ENCODE measurements at places on chromosomes 11 and 22. TPM values are rescaled to one million over a fixed set of nuclear protein-coding genes. Genes with fewer than 3 reads are reported as not detected.

Gene WBP2NL
- not detected for total RNA-seq

Gene CEND1
- 0.62 TPM for total RNA-seq

Gene OR52A5
- total RNA-seq, result not detected

Gene ARHGAP20
- total RNA-seq, result 0.11 TPM

Gene GLB1L2
- 3.0 TPM for total RNA-seq

Gene PRPF19
- 61.9 TPM for total RNA-seq

Gene DEUP1
- total RNA-seq, result 0.91 TPM

Gene CEP126
- 2.1 TPM for total RNA-seq

Gene CCDC117
- total RNA-seq, result 13.5 TPM

Gene TMEM25
- 19.0 TPM for total RNA-seq

Gene BAIAP2L2
- total RNA-seq, result 0.54 TPM

Gene NTM
- 108 TPM for total RNA-seq

Gene BACE1
- 32.6 TPM for total RNA-seq

Gene PUS3
- total RNA-seq, result 14.3 TPM

Gene FAM83F
- total RNA-seq, result 0.82 TPM

Gene SCUBE1
- total RNA-seq, result 0.07 TPM

Gene IL10RA
- 0.12 TPM for total RNA-seq

Gene ART1
- not detected for total RNA-seq

Gene CDC45
- 1.3 TPM for total RNA-seq

Gene MYOD1
- total RNA-seq, result not detected

Gene CNTF
- total RNA-seq, result 1.4 TPM

Gene OSM
- not detected for total RNA-seq

Gene MAP6
- total RNA-seq, result 3.9 TPM

Gene MAFF
- 18.2 TPM for total RNA-seq

Gene OR2AG2
- total RNA-seq, result 0.27 TPM

Gene SHANK2
- total RNA-seq, result 6.4 TPM

Gene MMP8
- total RNA-seq, result not detected

Gene OR8K5
- total RNA-seq, result not detected

Gene TRIM48
- not detected for total RNA-seq

Gene MFRP
- not detected for total RNA-seq

Gene C11orf71
- 2.9 TPM for total RNA-seq
